NCI-H446 (cell line): ENCODE measurements at places on chromosomes 2 and 18.

- DNase-seq: no peak
Observed at GRCh38 chr2:180003073-180003472, 4.0 kb downstream of the CWC22 start.

- no peak for DNase-seq
Observed at GRCh38 chr2:131566371-131566770, 38.7 kb downstream of the CCDC74A start.

GRCh38 chr2:110994250-110994961 lies 126.3 kb upstream of the BCL2L11 start:
- DNase-seq: no peak

GRCh38 chr18:2606335-2606734 lies 35.0 kb downstream of the NDC80 start:
- DNase-seq: no peak

DNA sequence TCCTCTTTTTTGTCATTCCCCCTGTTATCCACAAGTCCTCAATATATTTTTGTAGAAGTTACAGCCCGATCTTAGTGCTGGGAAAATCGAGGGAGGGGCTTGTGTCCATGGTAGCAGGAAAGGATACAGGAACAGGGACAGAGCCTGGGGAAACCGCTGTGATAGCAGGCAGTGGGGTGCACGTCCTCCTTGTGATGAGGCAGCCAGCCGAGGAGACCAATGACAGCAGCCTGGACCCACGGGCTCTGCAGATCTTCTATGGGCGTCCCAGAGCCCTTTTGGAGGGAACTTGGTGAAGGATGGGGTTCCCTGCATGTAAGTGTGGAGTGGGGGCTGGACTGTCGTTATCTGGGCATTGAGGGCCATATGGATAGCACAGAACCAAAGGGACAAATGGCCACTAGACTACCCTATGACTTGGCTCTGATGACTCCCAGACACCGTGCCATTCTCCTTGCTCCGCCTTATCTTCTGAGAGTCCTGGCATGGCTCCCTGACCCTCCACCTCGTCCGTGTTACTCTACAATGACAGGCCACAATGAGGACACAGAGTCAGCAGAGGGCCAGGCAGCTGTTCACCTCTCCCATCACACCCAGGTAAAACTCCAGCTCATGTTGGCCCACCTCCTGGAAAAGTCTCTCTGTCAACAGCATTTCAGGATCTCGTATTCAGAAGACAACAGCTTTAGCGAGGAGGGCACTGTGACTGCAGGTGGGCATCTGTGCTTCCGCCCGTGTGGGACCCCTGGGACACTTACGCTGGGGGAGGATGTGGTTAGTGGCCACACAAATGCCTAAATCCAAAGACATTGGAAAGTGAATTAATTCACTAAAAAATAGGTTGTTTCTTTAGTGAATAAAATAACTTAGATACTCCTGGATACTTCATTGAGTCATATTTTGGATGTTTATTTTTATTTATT lies 100.1 kb downstream of the VAPA start:
- no peak for DNase-seq

GRCh38 chr2:47056374-47056773 lies 98.7 kb downstream of the STPG4 start:
- DNase-seq: no peak

DNA sequence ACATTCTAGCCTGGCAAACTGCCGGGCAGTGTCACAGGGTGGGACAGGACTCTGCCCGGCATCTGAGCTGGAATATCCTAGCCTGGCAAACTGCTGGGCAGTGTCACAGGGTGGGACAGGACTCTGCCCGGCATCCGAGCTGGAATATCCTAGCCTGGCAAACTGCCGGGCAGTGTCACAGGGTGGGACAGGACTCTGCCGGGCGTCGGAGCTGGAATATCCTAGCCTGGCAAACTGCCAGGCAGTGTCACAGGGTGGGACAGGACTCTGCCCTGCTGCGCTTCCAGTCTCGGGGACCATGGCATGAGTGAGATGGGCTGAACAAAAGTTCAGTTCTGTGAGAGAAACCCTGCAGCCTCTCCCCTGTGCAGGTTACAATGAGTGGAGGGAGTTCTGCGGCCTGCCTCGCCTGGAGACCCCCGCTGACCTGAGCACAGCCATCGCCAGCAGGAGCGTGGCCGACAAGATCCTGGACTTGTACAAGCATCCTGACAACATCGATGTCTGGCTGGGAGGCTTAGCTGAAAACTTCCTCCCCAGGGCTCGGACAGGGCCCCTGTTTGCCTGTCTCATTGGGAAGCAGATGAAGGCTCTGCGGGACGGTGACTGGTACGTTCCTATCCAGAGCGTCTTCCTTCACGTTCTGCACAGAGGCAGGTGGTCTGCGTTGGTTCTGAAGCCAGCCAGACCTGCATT lies 80.3 kb downstream of the TPO start:
- DNase-seq: no peak

GRCh38 chr18:66949419-66949818 lies 345.5 kb upstream of the CDH19 start:
- no peak for DNase-seq

- DNase-seq: no peak
Observed at GRCh38 chr2:74982577-74982976, 24.1 kb downstream of the POLE4 start.

DNA sequence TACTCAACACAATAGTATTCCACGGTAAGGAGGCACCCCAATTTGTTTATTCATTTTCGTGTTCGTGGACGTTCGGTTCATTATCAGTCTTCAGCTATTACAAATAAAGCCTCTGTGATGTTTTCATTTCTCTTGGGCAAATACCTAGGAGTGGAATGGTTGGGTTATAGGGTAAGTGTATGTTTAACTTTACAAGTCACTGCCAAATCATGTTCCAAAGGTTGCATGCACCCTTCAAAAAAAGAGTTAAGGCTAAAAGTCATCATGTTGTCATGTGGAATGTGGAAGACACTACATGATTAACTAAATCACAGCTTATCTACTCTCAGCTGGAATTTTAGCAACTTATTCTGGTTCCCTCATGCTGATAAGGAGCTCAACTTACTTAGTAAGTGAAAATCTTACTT lies 15.8 kb downstream of the INO80C start:
- DNase-seq: no peak

DNA sequence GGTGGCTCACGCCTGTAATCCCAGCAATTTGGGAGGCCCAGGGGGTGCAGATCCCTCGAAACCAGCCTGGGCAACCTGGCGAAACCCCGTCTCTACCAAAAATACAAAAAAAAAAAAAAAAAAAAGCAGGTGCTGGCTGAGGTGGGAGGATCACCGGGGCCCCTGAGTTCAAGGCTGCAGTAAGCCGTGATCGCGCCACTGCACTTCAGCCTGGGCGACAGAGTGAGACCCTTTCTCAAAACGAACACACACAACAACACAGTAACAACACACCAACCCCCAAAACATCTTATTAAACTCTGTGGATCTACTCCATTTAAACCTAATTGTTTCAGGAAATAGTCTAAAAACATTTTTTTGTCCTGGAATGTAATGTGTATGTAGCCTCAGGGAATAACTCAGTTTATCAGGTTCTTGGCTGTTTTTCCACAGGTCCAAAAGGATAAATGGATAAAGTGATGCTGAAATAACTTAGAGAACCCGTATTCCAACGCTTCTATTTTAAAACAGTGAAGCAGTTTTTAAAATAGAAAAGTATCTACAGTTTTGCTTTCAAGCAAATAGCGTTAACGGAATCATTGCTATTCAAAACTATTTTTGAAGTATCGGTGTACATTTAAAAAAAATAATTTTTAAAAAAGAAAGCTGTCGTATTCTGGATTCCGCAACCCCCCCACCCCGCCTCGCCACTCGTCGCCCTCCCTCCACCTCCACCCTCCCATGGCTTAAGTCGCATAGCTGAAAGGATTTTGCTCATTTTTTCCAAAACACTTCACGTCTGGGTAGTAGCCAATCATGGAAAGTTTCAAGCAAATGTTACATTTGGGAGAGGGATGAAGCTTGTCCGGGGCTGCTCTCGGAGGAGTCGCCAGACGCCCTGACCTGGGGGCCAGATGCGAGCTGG lies 895 bp upstream of the GLS start:
- DNase-seq: no peak

GRCh38 chr2:200625958-200626363 lies 40.1 kb downstream of the AOX1 start:
- DNase-seq: no peak

DNA sequence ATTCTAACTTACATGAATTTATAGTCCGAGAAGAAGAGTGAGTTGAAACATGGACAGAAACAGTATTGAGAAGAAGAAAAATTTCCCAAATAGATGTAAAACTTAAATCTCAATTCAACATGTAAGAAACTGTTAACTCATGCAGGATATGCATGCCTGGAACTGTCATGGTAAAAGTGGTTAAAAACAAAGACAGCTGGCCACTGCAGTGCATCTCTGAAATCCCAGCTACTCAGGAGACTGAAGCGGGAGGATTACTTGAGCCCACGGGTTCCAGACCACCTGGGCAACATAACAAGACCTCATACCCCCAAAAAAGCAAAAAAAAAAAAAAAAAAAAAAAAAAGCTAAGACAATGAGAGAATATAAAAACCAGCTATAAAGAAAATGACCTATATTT lies 93.0 kb upstream of the TTC27 start:
- DNase-seq: no peak
